ENCODE measurements at places on chromosomes 3 and 15. TPM values are rescaled to one million over a fixed set of nuclear protein-coding genes. Genes with fewer than 3 reads are reported as not detected.

- H3K4me1 ChIP-seq, result no peaks in the 10 kb centered on the region
- H3K27ac ChIP-seq, result no peak overlapping the region
- no peaks in the 10 kb centered on the region for H3K36me3 ChIP-seq
- no peak for DNase-seq
- peak overlapping the region; percentile 80 for H3K4me3 ChIP-seq
Measured at GRCh38 chr3:113533534-113533892, 1.2 kb downstream of the SIDT1 start.

- H3K27ac ChIP-seq, result no peak overlapping the region
- H3K4me3 ChIP-seq, result no peak overlapping the region
- no peaks in the 10 kb centered on the region for H3K36me3 ChIP-seq
- H3K27me3 ChIP-seq, result no peaks in the 10 kb centered on the region
- no peak for DNase-seq
Measured at GRCh38 chr3:101611023-101611422, 37.0 kb downstream of the PCNP start.

DNA sequence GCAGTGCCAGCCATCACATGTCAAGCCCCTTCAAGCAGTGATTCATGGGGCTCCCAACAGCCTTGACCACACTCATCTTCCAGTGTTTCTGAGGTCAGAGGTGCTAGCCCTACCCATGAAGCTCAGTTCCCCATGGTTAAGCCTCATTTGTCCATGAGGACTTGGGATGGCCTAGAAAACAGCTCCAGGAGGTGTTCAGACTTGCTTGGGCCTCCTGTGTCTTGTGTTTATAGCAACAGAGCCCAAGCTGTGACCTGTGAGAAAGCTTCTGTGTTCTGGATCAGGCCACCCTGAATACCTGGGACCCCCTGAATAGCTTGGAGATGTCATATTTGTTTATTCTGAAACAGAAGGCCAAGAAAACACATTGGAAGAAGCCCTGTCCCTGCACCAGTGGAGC lies 36.7 kb downstream of the LARP6 start:
- no peak overlapping the region for H3K4me3 ChIP-seq
- H3K36me3 ChIP-seq, result no peaks in the 10 kb centered on the region
- peaks cover 3% of the 10 kb centered on the region for H3K4me1 ChIP-seq
- DNase-seq, result no peak
- H3K27ac ChIP-seq, result no peak overlapping the region
- H3K27me3 ChIP-seq, result no peaks in the 10 kb centered on the region

GRCh38 chr3:143885780-143886427 lies 37.6 kb upstream of the SLC9A9 start:
- H3K36me3 ChIP-seq, result no peaks in the 10 kb centered on the region
- peak; percentile 76 for DNase-seq
- H3K4me3 ChIP-seq, result no peak overlapping the region
- H3K27ac ChIP-seq, result no peak overlapping the region
- H3K27me3 ChIP-seq, result no peaks in the 10 kb centered on the region

DNA sequence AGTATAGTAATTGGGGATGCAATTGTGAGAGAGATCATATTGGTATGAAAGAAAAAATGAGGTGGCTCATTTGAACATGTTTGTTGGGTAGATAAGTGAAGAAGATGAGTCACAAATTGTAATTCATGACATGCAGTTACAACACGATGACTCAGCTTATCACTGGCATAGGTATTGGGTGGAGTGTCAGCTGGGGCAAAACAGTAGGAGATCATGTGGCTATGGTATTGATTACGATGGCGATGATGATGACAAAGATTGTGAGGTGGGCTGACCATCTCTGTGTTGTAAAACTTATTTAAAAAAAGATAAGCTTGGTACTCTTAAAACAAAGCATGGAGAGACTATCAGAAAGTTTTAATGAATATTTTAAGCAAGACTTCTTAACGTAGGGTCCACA lies 11.6 kb upstream of the DPH6 start:
- no peaks in the 10 kb centered on the region for H3K27me3 ChIP-seq
- H3K4me1 ChIP-seq, result no peaks in the 10 kb centered on the region

DNA sequence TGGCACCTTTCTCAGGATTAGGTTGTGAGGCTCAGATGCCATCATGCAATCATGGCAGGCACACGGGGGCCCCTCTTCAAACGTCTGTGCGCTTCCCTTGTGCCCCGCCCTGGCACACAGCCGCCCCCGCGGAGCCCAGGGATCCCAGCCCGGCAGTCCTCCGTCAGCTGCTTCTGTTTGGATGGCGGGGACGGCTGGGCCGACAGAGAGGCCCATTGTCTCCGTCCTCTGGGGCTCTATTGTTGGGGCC lies 849 bp upstream of the HDAC11 start:
- peaks cover 9% of the 10 kb centered on the region for H3K27me3 ChIP-seq
- peaks cover 2% of the 10 kb centered on the region for H3K4me1 ChIP-seq
- H3K36me3 ChIP-seq, result no peaks in the 10 kb centered on the region
- peak overlapping the region; percentile 86 for H3K4me3 ChIP-seq

DNA sequence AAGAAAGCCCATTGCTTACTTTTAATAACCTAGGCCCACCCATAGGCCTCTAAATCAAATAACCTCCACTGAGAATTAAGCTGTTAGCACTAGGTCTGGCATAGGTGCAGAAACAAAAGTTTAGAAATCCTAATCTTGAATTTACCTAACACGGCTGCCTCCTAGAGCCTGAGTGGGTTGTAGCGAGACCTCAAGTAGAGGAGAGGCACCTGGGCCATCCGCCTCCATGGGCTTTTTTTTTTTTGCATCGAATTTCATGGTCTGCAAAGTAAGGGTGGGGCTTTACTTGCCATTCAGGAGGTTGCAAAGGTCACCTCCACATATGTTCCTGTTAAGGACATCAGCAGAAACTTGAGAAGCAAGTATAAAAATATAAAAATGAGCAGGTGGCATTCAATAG lies 6.6 kb upstream of the TPM1 start:
- no peak for DNase-seq
- H3K27me3 ChIP-seq, result no peaks in the 10 kb centered on the region
- H3K4me1 ChIP-seq, result peaks cover 2% of the 10 kb centered on the region
- H3K36me3 ChIP-seq, result no peaks in the 10 kb centered on the region
- no peak overlapping the region for H3K4me3 ChIP-seq

DNA sequence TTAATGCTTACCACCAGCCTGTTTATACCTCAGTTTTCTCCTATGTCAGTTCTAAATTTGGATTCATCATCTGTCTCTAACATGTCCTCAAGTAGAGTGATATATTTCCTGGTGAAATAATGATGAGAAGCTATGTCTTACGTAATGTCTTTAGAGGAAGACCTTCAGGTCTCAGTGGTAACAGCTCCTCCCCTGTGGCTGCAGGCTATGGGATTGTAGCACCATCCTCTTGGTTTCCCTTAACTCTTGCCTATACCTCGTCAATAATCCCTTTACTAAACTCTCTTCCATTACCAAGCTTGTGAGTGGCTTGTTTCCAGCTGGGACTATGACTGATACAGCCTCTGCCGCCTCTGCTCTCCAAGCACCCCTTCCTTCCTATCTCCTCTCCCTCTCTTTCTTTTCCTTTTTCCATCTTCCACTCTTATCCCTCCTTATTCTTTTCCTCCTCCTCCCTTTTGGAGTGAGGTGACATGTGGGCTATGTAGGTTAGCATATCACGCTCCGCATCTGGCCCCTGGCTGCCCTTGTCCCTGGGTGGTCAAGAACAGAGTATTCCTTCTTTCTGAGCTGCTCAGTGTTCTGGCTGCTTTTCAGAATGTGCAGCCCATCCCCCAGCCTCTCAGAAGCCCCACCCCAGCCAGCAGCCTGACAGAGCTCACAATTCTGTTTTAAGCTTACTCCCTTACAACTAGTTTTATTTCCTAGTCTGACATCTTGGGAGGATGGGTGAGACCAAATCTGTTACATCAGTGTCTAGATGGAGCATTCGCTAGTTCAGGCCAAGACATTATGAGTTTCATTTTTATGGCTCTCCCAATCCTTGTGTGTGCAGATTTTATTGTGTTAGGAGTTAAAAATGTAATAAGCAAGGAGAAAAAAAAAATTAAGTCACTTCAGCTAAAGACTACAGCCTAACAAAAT lies 75.0 kb upstream of the RNU6-1 start:
- H3K36me3 ChIP-seq, result no peaks in the 10 kb centered on the region
- H3K4me3 ChIP-seq, result peak overlapping the region; percentile 56
- peak overlapping the region; percentile 27 for H3K27ac ChIP-seq
- H3K4me1 ChIP-seq, result no peaks in the 10 kb centered on the region

DNA sequence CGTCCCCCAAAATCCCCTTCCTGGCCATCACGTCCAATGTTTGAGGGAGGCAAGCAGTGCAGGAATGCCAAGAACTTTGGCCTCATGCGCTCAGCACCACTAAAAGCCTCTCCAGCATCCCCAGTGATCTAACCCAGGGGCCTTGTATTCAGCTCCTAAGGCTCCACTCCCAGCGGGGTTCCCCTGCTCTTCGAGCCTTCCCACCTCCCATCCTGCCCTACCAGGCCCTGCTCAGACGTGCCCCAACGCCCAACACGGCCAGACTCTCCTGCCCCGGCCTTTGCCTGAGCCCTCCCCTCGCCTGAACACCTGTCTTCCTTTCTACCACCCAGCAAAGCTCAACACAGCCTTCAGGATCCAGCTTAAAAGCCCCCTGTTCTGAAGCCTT lies 30.5 kb downstream of the PLXND1 start:
- peak; percentile 68 for DNase-seq
- H3K4me3 ChIP-seq, result no peak overlapping the region
- peaks cover 3% of the 10 kb centered on the region for H3K4me1 ChIP-seq
- no peaks in the 10 kb centered on the region for H3K27me3 ChIP-seq

DNA sequence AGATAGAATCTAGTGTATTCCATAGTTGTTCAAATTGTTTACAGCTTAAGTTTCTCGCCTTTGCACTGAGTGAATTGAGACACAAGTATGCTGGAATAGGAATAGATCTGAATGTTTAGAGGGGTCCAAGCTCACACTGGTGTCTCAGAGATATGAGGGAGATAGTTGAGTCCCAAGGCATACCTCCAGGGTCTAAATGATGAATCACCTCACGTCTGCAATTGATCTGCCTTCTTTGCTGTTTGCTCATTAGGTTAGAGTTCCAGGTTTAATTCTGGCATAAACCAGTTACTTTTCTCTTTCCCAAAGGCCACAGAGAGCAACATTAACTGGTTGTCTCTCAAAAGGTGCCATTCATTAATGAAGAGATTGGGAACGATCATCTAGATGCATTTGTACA lies 106.3 kb upstream of the MME start:
- H3K36me3 ChIP-seq, result no peaks in the 10 kb centered on the region
- H3K4me1 ChIP-seq, result no peaks in the 10 kb centered on the region
- H3K4me3 ChIP-seq, result no peak overlapping the region
- H3K27ac ChIP-seq, result no peak overlapping the region
- no peaks in the 10 kb centered on the region for H3K27me3 ChIP-seq
- DNase-seq, result no peak

- H3K27ac ChIP-seq, result no peak overlapping the region
- no peak for DNase-seq
- H3K27me3 ChIP-seq, result peaks cover 5% of the 10 kb centered on the region
- no peaks in the 10 kb centered on the region for H3K36me3 ChIP-seq
- H3K4me1 ChIP-seq, result no peaks in the 10 kb centered on the region
Measured at GRCh38 chr3:24191801-24192403, 246.8 kb downstream of the NR1D2 start.

GRCh38 chr15:41048397-41048796 lies 67.7 kb downstream of the INO80 start:
- peaks cover 90% of the 10 kb centered on the region for H3K36me3 ChIP-seq
- no peak overlapping the region for H3K4me3 ChIP-seq
- no peak overlapping the region for H3K27ac ChIP-seq
- H3K27me3 ChIP-seq, result no peaks in the 10 kb centered on the region
- DNase-seq, result no peak

GRCh38 chr3:125187599-125187910 lies 25.0 kb downstream of the SLC12A8 start:
- DNase-seq, result peak; percentile 60
- no peaks in the 10 kb centered on the region for H3K27me3 ChIP-seq
- no peak overlapping the region for H3K4me3 ChIP-seq

DNA sequence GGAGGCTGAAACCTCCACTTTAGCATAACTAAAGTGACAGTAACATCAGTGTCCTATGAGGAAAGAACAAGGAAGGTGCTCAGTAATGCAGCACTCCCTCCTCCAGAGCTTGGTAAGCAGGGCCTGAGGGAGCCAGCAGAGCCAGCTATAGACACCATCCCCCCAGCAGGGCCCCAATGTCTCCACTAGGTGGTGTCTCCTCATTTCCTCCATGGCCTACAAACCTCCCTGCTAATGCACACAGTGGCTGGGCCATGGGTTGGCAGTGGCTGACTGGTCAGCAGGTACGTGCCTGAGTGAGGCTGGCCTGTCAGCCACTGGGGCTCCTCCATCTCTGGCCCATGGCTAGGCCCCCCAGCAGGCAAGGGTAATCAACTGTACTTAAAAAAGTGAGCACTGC lies 13.6 kb downstream of the MRPS25 start:
- no peak overlapping the region for H3K4me3 ChIP-seq
- peaks cover 92% of the 10 kb centered on the region for H3K36me3 ChIP-seq
- DNase-seq, result peak; percentile 93

DNA sequence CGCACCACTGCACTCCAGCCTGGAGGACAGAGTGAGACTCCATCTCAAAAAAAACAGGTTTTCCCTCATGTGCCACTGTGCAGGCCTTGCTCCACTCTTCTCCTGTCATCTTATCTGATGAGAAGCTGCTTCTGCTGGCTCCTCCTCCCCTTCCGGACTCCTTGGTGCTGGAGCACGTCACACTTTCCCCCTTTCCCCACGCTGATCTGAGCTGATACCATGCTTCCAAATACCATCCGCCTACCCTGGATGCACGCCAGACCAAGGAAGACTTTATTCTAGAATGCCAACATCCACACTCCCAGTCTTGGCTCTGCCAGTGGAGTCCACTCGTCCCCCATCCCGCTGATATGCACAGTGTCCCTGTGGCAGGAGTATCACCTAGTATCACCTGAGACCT lies 31.3 kb downstream of the HOMER2 start:
- no peak overlapping the region for H3K4me3 ChIP-seq
- no peaks in the 10 kb centered on the region for H3K36me3 ChIP-seq
- DNase-seq, result no peak
- H3K27ac ChIP-seq, result no peak overlapping the region
- no peaks in the 10 kb centered on the region for H3K4me1 ChIP-seq

- no peaks in the 10 kb centered on the region for H3K4me1 ChIP-seq
- H3K27me3 ChIP-seq, result no peaks in the 10 kb centered on the region
- no peak for DNase-seq
- H3K4me3 ChIP-seq, result no peak overlapping the region
- H3K27ac ChIP-seq, result no peak overlapping the region
- H3K36me3 ChIP-seq, result no peaks in the 10 kb centered on the region
Measured at GRCh38 chr3:40576396-40576795, 51.6 kb downstream of the ZNF621 start.

Gene KLHL40
- not detected for total RNA-seq

Gene CYP8B1
- total RNA-seq, result not detected

Gene DNAJA4
- 2.2 TPM for total RNA-seq

Gene KBTBD8
- total RNA-seq, result 6.9 TPM

Gene CD80
- 2.2 TPM for total RNA-seq
